WTC11 (cell line): ENCODE measurements at places on chromosomes 7 and 10. TPM values are rescaled to one million over a fixed set of nuclear protein-coding genes. Genes with fewer than 3 reads are reported as not detected.

DNA sequence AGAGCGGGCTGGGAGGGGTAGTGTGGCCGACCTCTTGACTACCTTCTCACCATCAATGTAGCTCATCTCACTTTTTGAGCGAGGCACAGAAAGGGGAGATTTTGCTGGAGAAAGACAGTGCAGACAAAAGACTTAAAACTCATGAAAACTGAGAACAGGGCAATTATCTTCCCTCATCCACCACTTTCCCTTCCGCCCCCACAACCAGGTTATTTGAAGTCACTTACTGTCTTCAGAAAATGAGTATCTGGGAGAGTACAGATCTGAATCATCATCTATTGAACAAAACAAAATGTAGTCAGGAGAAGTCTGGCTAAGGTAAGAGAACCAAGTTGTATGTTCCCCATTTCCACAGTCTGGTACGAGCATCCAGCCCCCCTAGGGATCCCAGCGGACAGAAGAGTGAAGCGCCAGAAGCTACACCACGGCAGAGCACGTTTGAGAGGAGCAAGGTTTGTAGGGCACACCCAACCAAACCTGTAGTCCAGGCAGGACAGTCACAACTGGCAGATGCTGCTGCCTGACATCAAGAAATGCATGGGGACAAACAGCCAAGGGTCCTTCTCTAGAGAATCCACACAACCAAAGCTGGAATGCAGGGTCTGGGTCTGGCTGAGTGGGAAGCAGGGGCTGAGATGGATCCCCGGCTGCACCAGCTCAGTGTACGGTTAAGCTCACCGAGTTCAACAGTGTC is 93.4 kb upstream of the PDLIM1 start:
- no peak overlapping the region for H3K27ac ChIP-seq
- no peaks in the 10 kb centered on the region for H3K27me3 ChIP-seq
- peaks cover 3% of the 10 kb centered on the region for H3K4me1 ChIP-seq
- H3K4me3 ChIP-seq, result no peak overlapping the region
- no peak for DNase-seq

The ASB10 gene
- total RNA-seq, result not detected in 3 replicates

GRCh38 chr7:98868450-98868849 is 1.4 kb downstream of the TMEM130 start:
- no peak overlapping the region for H3K27ac ChIP-seq
- no peak for DNase-seq
- H3K4me3 ChIP-seq, result peak overlapping the region; percentile 62; the same call in 1 of the 2 replicates
- H3K4me1 ChIP-seq, result 0 out of 2 replicates have a peak, but pooled peaks cover 3% of the 10 kb centered on the region
- H3K27me3 ChIP-seq, result peaks cover 50% of the 10 kb centered on the region
- H3K36me3 ChIP-seq, result no peaks in the 10 kb centered on the region

DNA sequence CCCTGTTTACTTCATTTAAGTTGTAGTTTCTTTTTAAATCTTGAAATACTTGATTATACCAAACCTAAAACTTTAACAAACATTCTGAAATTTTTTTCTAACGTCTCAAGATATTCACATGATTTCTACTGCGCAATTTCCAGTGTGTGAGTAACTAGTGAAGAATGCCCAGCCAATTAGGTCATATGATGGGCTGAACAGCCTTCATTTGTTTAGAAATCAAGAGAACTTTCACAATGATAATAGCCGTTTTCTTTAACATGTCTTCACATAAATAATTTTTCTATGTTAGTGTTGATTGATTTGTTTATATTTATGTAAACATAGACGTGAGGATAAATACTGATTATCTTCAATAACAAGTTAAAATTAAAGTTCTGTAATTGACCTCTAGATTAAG is 21.8 kb downstream of the STAM start:
- H3K36me3 ChIP-seq, result 0 out of 2 replicates have a peak, but pooled peaks cover 4% of the 10 kb centered on the region
- no peak overlapping the region for H3K4me3 ChIP-seq
- H3K27ac ChIP-seq, result 0 out of 2 replicates have a peak overlapping the region, but pooled peaks have one; percentile 58
- H3K4me1 ChIP-seq, result peaks cover 27% of the 10 kb centered on the region
- DNase-seq, result no peak
- no peaks in the 10 kb centered on the region for H3K27me3 ChIP-seq

The TMEM229A gene
- total RNA-seq, result 0.27 to 0.74 TPM (median 0.41 TPM) in 3 replicates

- no peaks in the 10 kb centered on the region for H3K4me1 ChIP-seq
- no peak overlapping the region for H3K27ac ChIP-seq
- no peaks in the 10 kb centered on the region for H3K36me3 ChIP-seq
- no peak overlapping the region for H3K4me3 ChIP-seq
These were observed 150.1 kb downstream of the SPAG6 start for GRCh38 chr10:22495396-22495795.

The C10orf53 gene
- not detected in 3 replicates for total RNA-seq

The NFKB2 gene
- total RNA-seq, result 24.6 to 28.0 TPM (median 27.6 TPM) in 3 replicates

- peaks cover 21% of the 10 kb centered on the region for H3K4me1 ChIP-seq
- H3K4me3 ChIP-seq, result no peak overlapping the region
- no peak overlapping the region for H3K27ac ChIP-seq
- H3K27me3 ChIP-seq, result no peaks in the 10 kb centered on the region
- peak; percentile 33 for DNase-seq
- peaks cover 19% of the 10 kb centered on the region for H3K36me3 ChIP-seq
These were observed 299.4 kb downstream of the SNX13 start for GRCh38 chr7:17640730-17641377.

DNA sequence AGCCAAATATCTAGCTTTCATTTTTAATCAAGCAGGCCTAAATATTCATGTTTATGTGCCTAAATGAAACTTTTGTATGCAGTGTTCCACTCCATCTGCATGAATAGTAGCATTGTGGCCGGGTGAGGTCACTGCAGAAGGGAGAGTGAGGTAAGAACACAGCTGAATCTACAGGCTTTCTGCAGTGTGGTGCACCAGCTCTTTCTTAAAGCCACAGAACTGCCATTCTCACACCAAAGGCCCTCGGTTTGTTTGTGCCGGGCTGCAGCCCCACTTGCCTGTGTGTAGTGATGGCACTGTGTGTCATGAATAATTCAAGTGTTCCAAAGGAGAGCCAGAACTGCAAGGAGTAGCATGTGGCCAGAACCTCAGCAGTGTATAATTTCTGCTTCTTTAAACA is 204.1 kb downstream of the TRIL start:
- DNase-seq, result no peak
- no peaks in the 10 kb centered on the region for H3K27me3 ChIP-seq
- peaks cover 5% of the 10 kb centered on the region; the same call in 1 of the 2 replicates for H3K4me1 ChIP-seq

DNA sequence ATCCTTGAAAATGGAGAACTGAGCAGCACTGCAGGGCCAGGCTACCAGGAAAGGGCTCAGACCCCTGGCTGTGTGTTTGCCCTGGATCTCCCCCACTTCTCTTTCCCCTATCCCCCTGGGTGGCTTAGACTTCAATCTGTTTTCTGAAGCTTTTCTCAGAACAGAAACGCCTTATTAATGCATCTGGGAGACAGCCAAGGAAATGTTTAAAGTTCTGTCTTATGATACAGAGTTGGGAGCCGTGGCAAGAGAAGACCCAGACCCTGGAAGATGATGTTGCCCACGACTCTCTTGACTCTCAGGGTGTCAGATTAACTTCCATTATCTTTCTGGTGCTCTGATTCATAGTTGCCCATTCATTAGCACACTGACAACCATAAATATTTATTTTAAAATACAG is 107.1 kb downstream of the EBLN1 start:
- no peak overlapping the region for H3K4me3 ChIP-seq
- H3K27me3 ChIP-seq, result no peaks in the 10 kb centered on the region
- H3K27ac ChIP-seq, result no peak overlapping the region

DNA sequence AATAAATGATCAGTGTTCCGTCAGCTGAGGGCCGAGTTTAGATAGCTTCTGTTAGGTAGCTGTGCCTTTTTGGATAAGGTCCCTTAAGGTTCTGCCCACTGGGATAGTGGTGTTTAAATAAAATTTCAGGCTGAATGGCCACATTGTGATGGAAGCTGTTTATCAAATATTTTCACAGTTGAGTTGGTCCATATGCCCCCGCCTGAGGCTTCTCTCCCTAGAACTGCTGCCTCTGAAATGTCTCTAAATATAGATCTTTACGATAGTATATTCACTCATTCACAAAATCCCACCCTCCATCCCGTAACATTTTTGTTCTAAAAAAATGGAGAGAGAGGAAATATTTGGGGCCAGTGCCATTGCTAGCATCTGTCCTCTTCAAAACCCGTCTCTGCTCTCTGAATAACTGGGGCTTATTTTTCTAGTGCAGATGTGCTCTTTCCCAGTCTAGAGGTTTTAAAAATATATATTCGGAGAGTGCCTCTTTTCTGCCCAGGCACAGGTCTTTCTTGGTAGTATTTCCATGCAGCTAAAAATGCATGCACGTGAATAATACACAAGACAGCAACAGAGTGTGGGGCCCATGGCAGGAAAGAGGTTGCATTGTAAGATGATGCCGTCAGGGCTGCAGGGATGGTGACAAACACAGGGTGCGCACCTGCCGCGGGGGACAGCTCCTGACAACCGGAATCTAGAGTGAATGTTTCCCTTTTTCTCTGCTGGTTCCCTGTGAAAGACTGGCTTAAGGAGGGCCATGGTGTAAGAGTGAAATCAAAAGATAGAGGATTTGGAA is 105.4 kb upstream of the BTBD16 start:
- H3K4me1 ChIP-seq, result peaks cover 77% of the 10 kb centered on the region
- no peak overlapping the region for H3K27ac ChIP-seq
- H3K27me3 ChIP-seq, result peaks cover 8% of the 10 kb centered on the region; the same call in 1 of the 2 replicates
- no peaks in the 10 kb centered on the region for H3K36me3 ChIP-seq
- DNase-seq, result no peak

- no peak overlapping the region for H3K27ac ChIP-seq
- H3K36me3 ChIP-seq, result no peaks in the 10 kb centered on the region
- no peaks in the 10 kb centered on the region for H3K27me3 ChIP-seq
- no peak overlapping the region for H3K4me3 ChIP-seq
- no peak for DNase-seq
These were observed 25.6 kb downstream of the CDNF start for GRCh38 chr10:14812271-14812670.

The HOXA10 gene
- 0.07 TPM in 1 of 3 replicates, not detected in the others for total RNA-seq

GRCh38 chr7:2193575-2194305 is 39.0 kb downstream of the MAD1L1 start:
- no peak overlapping the region for H3K27ac ChIP-seq
- no peak for DNase-seq
- H3K36me3 ChIP-seq, result peaks cover 52% of the 10 kb centered on the region
- H3K4me1 ChIP-seq, result no peaks in the 10 kb centered on the region
- no peak overlapping the region for H3K4me3 ChIP-seq
- no peaks in the 10 kb centered on the region for H3K27me3 ChIP-seq

GRCh38 chr10:73494877-73495225 is 973 bp downstream of the PPP3CB start:
- no peaks in the 10 kb centered on the region for H3K27me3 ChIP-seq
- no peak for DNase-seq
- peaks cover 9% of the 10 kb centered on the region for H3K36me3 ChIP-seq
- H3K27ac ChIP-seq, result peak overlapping the region; percentile 75

GRCh38 chr7:52695973-52696595 is 339.3 kb upstream of the POM121L12 start:
- peak overlapping the region; percentile 82; the same call in 1 of the 2 replicates for H3K27ac ChIP-seq
- peaks cover 19% of the 10 kb centered on the region for H3K4me1 ChIP-seq
- no peak overlapping the region for H3K4me3 ChIP-seq
- no peak for DNase-seq
- H3K36me3 ChIP-seq, result peaks cover 10% of the 10 kb centered on the region

GRCh38 chr7:127040042-127040441 is 212.7 kb downstream of the GRM8 start:
- DNase-seq, result no peak
- peaks cover 10% of the 10 kb centered on the region for H3K4me1 ChIP-seq
- no peak overlapping the region for H3K4me3 ChIP-seq

The COL1A2 gene
- 81.2 to 96.6 TPM (median 88.1 TPM) in 3 replicates for total RNA-seq

- no peak overlapping the region for H3K27ac ChIP-seq
- no peak for DNase-seq
- H3K4me3 ChIP-seq, result no peak overlapping the region
- H3K4me1 ChIP-seq, result peaks cover 25% of the 10 kb centered on the region
These were observed 44.5 kb downstream of the CAMK1D start for GRCh38 chr10:12393831-12394230.

GRCh38 chr10:30671026-30671616 is 41.6 kb upstream of the LYZL2 start:
- no peak overlapping the region for H3K27ac ChIP-seq
- no peaks in the 10 kb centered on the region for H3K27me3 ChIP-seq
- peaks cover 6% of the 10 kb centered on the region; the same call in 1 of the 2 replicates for H3K4me1 ChIP-seq

DNA sequence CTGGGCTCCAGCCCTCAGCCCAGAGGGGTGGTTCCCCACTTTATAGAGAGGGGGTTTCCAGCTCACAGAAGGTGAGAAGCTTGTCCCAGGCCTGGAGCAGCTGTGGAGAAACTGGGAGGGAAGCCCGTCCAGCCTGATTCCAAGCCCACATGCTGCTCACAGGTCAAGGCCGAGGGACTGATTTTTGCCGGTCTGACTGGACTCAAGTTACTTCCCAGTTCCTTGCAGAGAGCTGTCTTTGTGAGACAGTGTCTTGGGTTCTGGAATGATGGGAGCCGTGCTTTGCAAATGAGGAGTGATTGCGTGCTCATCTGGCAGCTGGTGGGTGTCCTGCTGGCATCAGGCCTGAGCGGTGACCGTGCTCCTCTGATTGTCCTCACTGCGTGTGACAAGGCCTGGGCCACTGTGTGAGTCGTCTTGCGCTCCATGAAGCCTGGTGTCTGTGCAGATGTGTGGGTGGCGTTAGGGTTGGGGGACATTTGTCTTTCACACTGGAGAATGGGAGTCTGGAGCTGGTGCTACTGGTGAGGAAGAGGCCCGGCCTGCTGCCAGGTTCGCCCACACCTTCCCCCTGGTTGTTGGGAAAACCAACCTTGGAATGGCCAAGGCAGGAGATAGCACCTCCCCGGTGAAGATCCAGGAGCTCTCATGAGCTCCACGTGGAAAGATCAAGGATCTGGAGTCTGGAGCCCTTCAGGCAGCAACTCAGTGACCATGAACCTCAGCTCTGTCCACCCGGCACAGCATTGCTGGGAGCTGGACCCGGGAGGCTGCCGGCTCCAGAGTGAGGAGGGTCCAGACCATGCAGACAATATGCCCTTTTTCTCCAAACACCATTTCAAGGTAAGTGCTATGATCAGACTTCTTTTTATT is 129.6 kb downstream of the SMURF1 start:
- H3K36me3 ChIP-seq, result peaks cover 64% of the 10 kb centered on the region
- H3K4me1 ChIP-seq, result no peaks in the 10 kb centered on the region
- no peaks in the 10 kb centered on the region for H3K27me3 ChIP-seq
- no peak for DNase-seq
- no peak overlapping the region for H3K4me3 ChIP-seq
- H3K27ac ChIP-seq, result no peak overlapping the region

The SCART1 gene
- 0.57 to 1.2 TPM (median 1.1 TPM) in 3 replicates for total RNA-seq

DNA sequence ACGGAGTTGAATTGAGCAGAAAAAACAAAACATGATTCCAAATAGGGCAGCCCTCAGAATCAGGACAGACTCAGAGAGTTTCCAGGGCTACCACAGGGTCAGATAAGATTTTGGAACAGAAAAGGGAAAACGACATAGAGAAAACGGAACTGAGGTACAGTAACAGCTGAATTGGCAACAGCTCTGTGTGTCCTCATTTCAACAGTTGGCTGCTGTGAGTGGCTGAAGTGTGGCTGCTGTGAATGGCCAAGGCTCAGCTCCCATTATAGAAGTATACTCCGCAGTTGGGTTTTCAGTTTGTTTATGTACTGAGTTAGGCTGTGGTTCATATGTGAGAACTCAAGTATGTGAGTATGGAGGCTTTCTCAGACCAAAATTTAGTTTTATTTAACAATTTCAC is 32.0 kb downstream of the ANTXRL start:
- no peaks in the 10 kb centered on the region for H3K27me3 ChIP-seq
- DNase-seq, result no peak
- no peak overlapping the region for H3K27ac ChIP-seq
- H3K4me1 ChIP-seq, result peaks cover 15% of the 10 kb centered on the region
- H3K4me3 ChIP-seq, result no peak overlapping the region
- H3K36me3 ChIP-seq, result no peaks in the 10 kb centered on the region

- no peak for DNase-seq
- H3K27me3 ChIP-seq, result no peaks in the 10 kb centered on the region
- 0 out of 2 replicates have a peak overlapping the region, but pooled peaks have one; percentile 59 for H3K27ac ChIP-seq
- H3K4me3 ChIP-seq, result no peak overlapping the region
These were observed 16.4 kb downstream of the CARD11 start for GRCh38 chr7:3027005-3027845.
